ENCODE measurements at places on chromosomes 11 and 22.

- peaks cover 14% of the 10 kb centered on the region for H3K4me1 ChIP-seq
- H3K27ac ChIP-seq = no peak overlapping the region
- no peaks in the 10 kb centered on the region for H3K36me3 ChIP-seq
- H3K4me3 ChIP-seq = no peak overlapping the region
- DNase-seq = no peak
Observed at GRCh38 chr11:123405123-123405592, 24.9 kb upstream of the GRAMD1B start.

- H3K27ac ChIP-seq = no peak overlapping the region
- no peak for DNase-seq
- no peaks in the 10 kb centered on the region for H3K4me1 ChIP-seq
- H3K27me3 ChIP-seq = peaks cover 28% of the 10 kb centered on the region
- H3K36me3 ChIP-seq = no peaks in the 10 kb centered on the region
- H3K4me3 ChIP-seq = no peak overlapping the region
Observed at GRCh38 chr22:45285263-45286058, 712 bp downstream of the UPK3A start.

- H3K4me3 ChIP-seq = no peak overlapping the region
- peak overlapping the region; percentile 80 for H3K27ac ChIP-seq
- no peak for DNase-seq
- peaks cover 51% of the 10 kb centered on the region for H3K36me3 ChIP-seq
- H3K27me3 ChIP-seq = peaks cover 1% of the 10 kb centered on the region
- H3K4me1 ChIP-seq = peaks cover 90% of the 10 kb centered on the region
Observed at GRCh38 chr11:117997823-117998579, 11.8 kb downstream of the IL10RA start.

DNA sequence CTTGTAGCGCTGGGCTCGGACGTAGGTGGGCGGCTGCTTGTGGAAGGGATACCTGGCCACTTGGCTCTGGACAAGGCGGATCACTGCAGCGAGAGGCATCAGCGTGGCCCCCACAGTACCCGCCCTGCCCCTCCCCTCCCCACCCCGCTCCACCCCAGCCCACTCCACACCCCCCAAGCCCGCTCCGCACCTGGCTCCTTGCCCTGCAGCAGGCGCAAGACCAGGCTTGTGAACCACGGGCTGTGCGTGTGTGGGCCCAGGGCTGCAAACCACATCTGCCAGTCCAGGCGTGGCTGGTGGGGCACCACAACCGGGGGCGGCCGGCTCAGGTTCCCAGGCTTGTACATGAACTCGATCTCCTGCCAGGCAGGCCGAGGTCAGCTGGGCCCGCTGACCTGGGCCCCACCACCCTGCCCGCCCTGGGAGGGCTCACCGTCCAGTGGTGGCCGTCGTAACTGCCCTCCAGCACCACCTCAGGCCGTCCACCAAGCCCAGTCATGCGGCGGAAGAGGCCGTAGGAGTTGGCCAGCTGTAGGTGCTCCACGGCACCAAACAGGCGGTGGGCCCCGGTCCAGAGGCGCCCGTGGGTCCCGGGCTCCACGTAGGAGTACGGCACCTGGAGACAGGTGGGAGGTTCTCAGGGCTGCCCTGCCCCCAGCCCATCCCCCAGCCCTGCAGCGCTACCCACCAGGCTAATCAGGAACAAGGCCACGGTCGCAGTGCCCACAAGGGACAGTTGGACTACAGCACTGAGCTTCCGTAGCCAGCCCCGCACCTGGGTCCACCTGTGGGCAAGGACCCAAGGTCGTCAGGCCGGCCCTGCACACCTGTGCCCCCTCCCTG is 2.9 kb downstream of the LMF2 start:
- H3K27me3 ChIP-seq = peaks cover 7% of the 10 kb centered on the region
- H3K4me3 ChIP-seq = no peak overlapping the region
- no peak overlapping the region for H3K27ac ChIP-seq
- H3K4me1 ChIP-seq = peaks cover 16% of the 10 kb centered on the region
- DNase-seq = no peak

- H3K4me1 ChIP-seq = no peaks in the 10 kb centered on the region
- peaks cover 13% of the 10 kb centered on the region for H3K36me3 ChIP-seq
Observed at GRCh38 chr22:29569011-29569678, 11.8 kb downstream of the NIPSNAP1 start.

DNA sequence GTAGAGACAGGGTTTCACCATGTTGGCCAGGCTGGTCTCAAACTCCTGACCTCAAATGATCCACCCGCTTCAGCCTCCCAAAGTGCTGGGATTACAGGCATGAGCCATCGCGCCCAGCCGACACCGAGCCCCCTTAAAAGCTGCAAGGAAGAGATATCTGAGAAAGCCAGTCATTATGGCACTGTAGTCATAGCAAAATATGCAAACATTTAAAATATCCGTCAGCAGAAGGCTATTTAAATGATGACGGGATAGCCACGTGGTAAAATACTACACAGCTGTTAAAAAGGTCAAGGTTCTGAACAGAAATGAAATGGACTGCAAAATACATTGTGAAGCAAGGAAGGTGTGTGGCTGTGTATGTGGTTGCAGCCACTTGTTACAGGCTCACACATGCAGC is 6.4 kb upstream of the CCDC88B start:
- peaks cover 32% of the 10 kb centered on the region for H3K4me1 ChIP-seq
- no peaks in the 10 kb centered on the region for H3K36me3 ChIP-seq
- no peak overlapping the region for H3K4me3 ChIP-seq
- H3K27me3 ChIP-seq = peaks cover 12% of the 10 kb centered on the region

GRCh38 chr11:94150704-94151685 is 22.4 kb downstream of the PANX1 start:
- H3K4me1 ChIP-seq = peaks cover 69% of the 10 kb centered on the region
- H3K27me3 ChIP-seq = peaks cover 8% of the 10 kb centered on the region
- no peak overlapping the region for H3K4me3 ChIP-seq
- no peak for DNase-seq
- no peak overlapping the region for H3K27ac ChIP-seq
- H3K36me3 ChIP-seq = no peaks in the 10 kb centered on the region

- peaks cover 5% of the 10 kb centered on the region for H3K4me1 ChIP-seq
- H3K27me3 ChIP-seq = peaks cover 1% of the 10 kb centered on the region
- H3K36me3 ChIP-seq = no peaks in the 10 kb centered on the region
- no peak overlapping the region for H3K4me3 ChIP-seq
- DNase-seq = no peak
Observed at GRCh38 chr11:22742157-22742613, 75.8 kb downstream of the GAS2 start.

GRCh38 chr22:22022947-22023534 is 40.5 kb upstream of the TOP3B start:
- peaks cover 2% of the 10 kb centered on the region for H3K4me1 ChIP-seq
- H3K27me3 ChIP-seq = peaks cover 1% of the 10 kb centered on the region
- H3K36me3 ChIP-seq = no peaks in the 10 kb centered on the region
- H3K4me3 ChIP-seq = no peak overlapping the region

- H3K27ac ChIP-seq = no peak overlapping the region
- H3K27me3 ChIP-seq = no peaks in the 10 kb centered on the region
- H3K4me3 ChIP-seq = peak overlapping the region; percentile 48
Observed at GRCh38 chr11:33362051-33362910, 105.1 kb downstream of the HIPK3 start.

GRCh38 chr11:26522912-26523610 is 49.0 kb downstream of the MUC15 start:
- no peak overlapping the region for H3K4me3 ChIP-seq
- no peaks in the 10 kb centered on the region for H3K4me1 ChIP-seq
- H3K27me3 ChIP-seq = no peaks in the 10 kb centered on the region
- no peak overlapping the region for H3K27ac ChIP-seq
- no peaks in the 10 kb centered on the region for H3K36me3 ChIP-seq

DNA sequence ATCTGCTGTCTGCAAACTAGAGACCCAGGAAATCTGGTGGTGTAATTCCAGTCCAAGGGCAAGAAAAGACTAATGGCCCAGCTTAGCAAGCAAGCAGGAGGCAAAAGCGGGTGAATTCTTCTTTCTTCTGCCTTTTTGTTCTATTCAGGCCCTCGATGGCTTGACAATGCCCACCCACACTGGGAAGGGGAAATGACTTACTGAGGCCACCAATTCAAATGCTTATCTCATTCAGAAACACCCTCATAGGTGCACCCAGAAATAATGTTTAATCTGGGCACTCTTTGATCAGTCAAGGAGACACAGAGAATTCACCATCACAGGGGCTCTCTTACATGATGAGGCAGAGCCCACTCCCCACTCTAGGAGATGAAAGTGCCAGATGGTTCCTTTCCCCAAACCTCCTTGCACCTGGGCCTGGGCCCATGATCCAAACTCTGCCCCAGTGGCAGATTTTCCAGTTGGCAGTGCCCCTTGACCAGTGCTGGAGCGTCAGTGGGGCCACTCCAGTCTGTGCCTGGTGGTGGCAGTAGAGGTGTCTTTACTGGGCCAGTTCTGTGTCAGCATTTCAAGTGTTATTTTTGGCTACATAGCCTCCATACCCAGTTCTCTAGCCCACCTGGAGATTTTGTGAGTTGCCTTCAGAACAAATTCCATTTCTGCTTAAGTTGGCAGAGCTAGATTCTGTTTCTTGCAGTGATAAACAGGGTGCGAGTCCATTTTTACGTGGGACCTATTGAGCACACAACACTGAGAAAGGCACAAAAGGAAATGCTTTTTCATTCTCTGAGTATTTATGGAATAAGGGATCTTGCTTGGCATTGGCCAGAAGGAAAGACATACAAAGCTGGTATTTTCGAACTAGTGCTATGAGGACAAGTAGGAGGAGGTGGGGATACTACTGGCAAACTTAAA is 7.5 kb downstream of the ELMOD1 start:
- DNase-seq = no peak
- H3K27ac ChIP-seq = no peak overlapping the region
- no peaks in the 10 kb centered on the region for H3K4me1 ChIP-seq
- no peak overlapping the region for H3K4me3 ChIP-seq
- peaks cover 6% of the 10 kb centered on the region for H3K27me3 ChIP-seq

- H3K27me3 ChIP-seq = no peaks in the 10 kb centered on the region
- H3K27ac ChIP-seq = no peak overlapping the region
- no peak overlapping the region for H3K4me3 ChIP-seq
- no peak for DNase-seq
- H3K36me3 ChIP-seq = no peaks in the 10 kb centered on the region
Observed at GRCh38 chr11:80525663-80526405, 1085.0 kb upstream of the TENM4 start.

DNA sequence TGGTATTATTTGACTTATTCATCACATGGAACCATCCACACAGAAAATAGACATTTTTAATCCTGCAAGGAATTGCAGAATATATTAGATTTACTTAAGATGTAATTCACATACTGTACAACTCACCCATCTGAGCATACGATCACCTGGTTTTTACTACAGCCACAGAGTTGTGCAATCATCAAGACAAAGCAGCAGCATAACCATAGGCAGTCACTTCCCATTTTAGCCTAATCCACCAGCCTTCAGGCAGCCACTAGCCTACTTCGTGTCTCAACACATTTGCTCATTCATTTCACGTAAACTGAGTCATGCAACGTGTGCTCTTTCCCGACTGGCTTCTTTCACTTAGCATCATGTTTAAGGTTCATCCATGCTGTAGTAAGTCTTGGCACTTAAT is 23.0 kb downstream of the PIWIL3 start:
- H3K4me1 ChIP-seq = no peaks in the 10 kb centered on the region
- H3K4me3 ChIP-seq = no peak overlapping the region
- no peak for DNase-seq
- no peaks in the 10 kb centered on the region for H3K36me3 ChIP-seq
- H3K27ac ChIP-seq = no peak overlapping the region
- H3K27me3 ChIP-seq = peaks cover 9% of the 10 kb centered on the region

- H3K4me3 ChIP-seq = no peak overlapping the region
- no peak overlapping the region for H3K27ac ChIP-seq
- H3K4me1 ChIP-seq = no peaks in the 10 kb centered on the region
Observed at GRCh38 chr11:107293677-107294344, 163.8 kb downstream of the CWF19L2 start.

DNA sequence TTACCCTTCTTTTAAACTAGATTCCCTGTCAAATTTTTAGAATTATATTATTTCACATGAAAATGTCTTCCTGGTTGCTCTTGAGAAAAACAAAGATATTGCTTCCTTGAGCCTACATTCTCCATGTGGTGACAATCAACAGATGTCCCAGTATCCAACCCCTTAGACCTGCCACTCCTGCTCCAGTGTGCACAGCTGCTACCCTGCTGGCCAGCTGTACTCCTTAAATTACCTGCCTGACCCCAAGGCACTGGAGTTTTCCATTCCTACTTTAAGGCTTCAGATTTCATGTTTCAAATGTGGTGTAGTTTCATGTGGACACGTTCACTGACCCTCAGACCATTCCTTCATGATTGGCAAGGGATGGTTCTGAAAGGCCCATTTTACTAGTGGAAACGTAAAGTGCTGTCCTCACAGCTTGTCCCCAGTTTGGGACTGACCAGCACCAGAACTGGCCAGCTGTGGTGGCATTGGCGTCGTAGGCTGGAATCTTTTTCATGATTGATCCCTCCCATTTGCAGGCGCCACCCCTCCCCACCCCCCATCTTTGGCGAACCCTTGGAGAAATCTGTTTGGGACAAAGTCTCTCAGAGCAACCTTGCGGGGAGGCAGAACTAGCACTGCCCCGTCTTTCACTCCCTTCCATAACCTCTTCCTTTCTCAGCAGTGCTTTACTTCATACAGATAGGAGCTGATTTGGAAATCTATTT is 123.5 kb downstream of the DBX1 start:
- no peak for DNase-seq
- peak overlapping the region; percentile 6 for H3K27ac ChIP-seq
- no peaks in the 10 kb centered on the region for H3K36me3 ChIP-seq
